ENCODE measurements at places on chromosomes 2 and 18.

DNA sequence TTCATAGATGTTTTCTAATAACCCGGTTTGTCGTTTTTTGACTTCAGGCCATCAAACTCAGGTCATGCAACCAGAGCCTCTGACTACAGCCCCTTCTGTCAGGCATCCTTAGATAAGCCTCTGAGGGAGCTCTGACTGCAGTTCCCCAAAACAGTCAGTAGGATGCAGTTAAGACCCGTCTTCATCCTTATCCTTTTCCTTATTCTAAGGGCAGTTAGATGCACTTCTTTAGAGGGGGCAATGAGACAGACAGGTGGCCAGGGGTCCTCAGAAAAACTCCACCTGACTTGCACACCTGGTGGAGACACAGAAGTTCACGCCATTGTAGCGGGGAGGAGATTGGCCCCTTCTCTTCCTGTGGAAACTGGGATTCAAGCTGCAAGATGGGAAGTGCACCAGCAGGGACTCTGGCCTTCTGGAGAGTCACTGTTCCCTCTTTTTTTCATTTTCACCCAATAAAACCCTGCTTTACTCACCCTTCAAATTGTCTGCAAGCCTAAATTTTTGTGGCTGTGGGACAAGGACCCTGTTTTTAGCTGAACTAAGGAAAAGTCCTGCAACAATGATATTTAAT is 104.8 kb upstream of the TFPI start:
- DNase-seq: peak; percentile 2

DNA sequence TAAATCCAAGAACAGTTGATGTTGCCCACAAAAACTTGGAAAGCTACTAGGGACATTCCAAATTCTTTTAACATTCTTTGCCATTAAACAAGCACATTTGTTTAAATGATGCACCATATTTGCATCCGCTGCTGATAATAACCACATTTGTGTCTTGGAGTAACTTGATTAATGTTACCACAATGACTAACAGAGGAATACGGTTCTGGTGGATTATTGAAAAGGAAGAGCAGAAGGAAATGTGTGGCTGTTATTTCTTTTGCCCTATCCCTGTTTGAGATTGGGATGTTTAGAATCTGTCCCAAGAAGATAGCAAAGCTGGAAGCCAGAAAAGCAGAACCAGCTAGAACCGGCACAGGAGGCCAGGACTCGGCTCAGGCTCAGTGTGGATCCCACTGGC is 39.2 kb upstream of the RASGRP3 start:
- no peak for DNase-seq

- peak; percentile 72 for DNase-seq
Measured at GRCh38 chr2:12716282-12717190, at the start of gene TRIB2. Gene TRIB2 (plus strand): TSS chr2:12716936. CDS start chr2:12718308, 1,372 bp downstream.

DNA sequence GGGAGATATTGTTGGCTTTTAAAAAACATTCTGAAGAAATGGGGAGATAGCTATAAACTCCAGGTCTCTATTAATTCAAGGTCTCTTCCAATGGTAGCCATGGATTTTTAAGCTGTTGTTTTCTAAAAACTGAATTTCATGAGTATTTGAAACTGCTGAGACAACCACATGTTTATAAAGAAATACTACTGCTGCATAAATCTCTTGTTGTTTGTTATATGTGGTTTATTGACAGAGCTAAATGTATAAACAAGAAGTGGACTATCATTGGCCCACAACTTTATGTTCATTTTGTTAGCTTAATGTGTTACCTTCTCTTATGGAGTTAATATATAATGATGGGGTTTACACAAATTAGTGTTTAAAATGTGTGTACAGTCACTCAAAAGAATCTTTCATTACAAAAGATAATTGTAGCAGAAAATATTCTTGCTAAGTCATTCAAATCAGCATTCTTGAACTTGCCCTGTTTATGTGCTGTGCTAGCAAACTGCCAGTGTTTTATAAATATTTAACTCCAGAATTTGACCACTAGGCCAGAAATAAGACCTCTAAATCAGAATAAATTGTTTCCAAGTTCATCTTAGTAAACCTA is 242.1 kb downstream of the TMX3 start:
- DNase-seq: no peak

DNA sequence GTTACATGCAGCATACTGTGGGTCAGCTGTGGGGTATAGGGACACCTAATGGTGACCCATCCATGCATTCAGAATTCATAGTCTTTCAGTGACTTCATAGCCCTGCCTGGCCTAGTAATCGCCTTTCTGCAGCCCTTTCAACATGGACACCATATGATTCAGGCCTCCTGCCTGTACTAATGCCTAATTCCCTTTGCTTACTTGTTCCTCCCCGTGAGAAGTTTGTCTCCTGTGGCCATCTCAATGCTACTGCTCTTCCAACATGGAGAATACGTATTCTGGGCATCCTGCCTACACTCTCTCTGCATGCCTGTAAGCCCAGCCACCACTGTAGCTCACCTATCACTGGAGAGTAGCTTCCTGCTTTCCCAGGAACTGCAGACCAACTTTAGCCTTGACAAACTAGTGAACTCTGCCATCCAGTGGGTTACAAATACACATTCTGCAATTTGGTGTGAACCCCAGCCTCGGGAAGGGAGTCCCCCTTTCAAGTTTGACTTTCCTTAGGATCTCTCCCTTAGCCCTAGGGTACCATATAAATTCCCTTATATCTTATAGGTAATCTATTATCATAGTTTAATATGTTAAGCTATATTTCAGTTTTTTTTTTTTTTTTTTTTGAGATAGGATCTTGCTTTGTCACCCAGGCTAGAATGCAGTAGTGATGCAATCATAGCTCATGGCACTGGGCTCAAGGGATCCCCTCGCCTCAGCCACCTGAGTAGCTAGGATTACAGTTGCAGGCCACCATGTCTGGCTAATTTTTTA is 22.3 kb downstream of the M1AP start:
- DNase-seq: no peak

- peak; percentile 97 for DNase-seq
Measured at GRCh38 chr18:32470714-32471633, at the start of gene GAREM1. Gene GAREM1 (minus strand): TSS chr18:32470882. CDS start chr18:32470428, 454 bp downstream.

DNA sequence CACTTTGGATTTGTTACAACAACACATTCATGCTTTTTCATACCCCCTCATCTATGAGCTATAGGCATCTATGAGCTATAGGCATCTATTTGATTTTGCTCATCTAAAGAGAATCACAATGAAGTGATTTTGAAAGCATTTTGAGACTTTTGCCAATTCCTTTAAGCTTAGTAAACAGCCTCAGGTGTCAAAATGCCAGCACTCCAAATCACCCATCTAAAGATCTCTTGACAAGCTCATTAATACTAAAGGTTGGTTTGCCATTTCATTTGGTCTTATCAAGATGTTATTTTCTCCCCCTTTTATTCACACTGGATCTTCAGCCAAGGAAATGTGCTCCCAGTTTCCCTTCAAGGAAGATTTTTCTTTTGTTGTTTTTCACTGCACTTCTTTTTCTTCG is 110.7 kb upstream of the TLK1 start:
- no peak for DNase-seq

DNA sequence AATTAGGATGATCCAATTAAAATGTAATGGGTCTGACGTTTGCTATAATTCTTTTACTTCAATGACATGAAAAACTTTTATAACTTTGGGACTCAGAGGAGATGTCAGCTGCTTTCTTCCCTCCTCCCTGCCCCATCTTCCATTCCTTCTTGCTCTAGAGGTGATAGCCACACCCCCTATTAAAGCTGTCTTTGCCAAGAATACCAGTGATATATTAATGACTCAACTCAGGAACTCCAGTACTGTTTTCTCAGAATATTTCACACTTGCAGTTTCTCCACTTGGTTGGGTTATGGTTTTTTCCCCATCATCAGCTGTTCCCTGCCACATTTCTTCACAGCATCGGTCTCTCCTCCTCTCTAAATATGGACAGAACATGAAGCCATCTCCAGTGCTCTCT is 184.0 kb downstream of the KCNE4 start:
- no peak for DNase-seq

- no peak for DNase-seq
Measured at GRCh38 chr2:221467610-221468009, 104.5 kb downstream of the EPHA4 start.

DNA sequence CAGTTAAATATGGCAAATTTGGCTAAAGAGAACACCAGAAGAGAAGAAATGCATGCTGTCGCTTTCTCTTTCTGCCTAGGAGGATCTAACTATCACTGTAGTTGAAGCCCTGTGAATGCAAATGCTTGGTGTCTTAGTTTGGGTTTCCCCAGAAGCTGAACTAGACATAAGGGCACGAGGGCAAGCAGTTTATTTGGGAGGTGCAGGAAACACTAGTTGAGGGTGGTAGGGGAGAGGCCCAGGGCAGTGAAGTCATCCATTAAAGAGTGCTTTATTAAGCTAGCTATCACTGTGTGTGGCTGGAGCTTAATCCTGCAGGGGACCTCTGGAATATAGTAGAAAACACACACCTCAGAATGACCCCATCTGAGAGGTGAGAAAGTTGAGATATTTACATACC is 639.8 kb upstream of the ZEB2 start:
- DNase-seq: no peak

DNA sequence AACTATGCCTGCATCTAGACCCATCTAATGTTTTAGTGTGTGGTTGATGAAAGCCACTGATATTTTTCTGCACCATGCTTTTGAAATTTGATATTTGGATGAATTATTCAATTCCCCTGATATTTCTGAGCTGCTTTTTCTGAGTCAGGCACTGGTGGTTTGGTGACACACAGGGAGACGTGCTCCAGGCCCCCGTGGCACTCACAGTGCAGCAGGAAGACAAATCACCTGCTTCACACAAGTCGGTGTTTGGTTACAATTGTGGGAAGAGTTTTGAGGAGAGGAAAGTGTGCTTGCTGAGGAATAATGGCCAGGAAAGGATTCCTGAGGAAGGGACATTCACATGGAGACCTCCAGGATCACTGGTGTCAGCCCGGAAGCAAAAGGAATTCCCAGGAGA is 179.7 kb downstream of the ACKR3 start:
- no peak for DNase-seq

GRCh38 chr2:70442301-70443077 is 111.1 kb downstream of the TGFA start:
- no peak for DNase-seq

DNA sequence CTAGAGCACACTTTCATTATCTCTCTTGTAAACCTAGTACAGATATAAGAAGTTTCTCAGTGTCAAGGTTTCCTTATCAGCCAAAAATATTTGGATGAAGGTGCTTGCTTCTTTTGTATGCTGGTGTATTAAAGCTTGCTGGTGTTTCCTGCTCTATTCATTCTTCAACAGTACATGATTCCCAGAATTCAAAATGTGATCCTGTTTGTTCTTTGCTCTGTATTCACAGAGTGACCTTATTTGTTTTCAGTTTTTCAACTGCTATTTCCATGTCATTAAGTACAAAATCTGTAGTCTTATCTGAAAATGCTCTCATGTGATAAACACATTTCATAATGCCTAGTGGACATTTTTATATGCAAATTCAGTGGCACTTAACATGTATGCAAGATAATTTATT is 1185.8 kb downstream of the SUCLG1 start:
- no peak for DNase-seq

DNA sequence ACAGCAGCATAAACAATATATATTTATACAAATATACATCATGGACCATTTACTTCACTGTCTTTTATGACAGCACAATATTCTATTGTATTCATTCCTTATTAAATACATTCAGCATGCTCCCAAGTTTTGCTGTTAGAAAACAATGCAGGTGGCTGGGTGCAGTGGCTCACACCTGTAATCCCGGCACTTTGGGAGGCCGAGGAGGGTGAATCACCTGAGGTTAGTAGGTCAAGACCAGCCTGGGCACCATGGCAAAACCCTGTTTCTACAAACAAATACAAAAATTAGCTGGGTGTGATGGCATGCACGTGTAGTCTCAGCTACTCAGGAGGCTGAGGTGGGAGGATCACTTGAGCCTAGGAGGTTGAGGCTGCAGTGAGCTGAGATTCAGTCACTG is 39.0 kb downstream of the NPC1 start:
- DNase-seq: no peak

DNA sequence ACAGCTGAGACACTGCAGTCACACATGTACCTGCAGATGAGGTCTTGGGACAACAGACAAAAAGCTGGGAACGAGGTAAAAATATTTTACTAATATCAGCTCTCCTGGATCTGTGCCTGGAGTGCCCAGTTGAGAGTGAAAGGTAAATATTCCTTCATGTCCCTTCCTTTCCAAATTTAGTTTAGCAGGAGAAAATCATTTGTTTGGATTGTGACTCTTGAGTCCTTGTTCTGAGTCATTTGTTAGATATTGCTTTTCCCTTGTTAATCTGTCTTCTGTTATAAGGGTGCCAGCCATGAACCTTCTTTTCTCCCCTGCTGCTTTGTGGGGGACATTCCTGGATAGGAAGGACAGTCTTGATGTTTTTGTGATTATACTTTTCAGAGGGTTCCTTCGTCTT is 329.2 kb downstream of the DSC3 start:
- no peak for DNase-seq

DNA sequence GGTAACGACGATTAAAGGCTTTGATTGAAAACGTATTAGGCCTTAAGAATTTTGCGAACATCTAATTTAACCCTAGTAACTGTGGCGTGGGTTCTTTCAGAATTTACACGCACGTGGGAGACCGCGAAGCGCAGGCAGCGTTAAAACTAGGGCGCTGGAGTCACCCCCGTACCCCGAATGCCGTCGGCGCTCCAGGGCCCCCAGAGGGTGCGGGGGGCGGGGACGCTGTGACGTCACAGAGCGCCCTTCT is 673 bp upstream of the SMCHD1 start:
- DNase-seq: no peak

DNA sequence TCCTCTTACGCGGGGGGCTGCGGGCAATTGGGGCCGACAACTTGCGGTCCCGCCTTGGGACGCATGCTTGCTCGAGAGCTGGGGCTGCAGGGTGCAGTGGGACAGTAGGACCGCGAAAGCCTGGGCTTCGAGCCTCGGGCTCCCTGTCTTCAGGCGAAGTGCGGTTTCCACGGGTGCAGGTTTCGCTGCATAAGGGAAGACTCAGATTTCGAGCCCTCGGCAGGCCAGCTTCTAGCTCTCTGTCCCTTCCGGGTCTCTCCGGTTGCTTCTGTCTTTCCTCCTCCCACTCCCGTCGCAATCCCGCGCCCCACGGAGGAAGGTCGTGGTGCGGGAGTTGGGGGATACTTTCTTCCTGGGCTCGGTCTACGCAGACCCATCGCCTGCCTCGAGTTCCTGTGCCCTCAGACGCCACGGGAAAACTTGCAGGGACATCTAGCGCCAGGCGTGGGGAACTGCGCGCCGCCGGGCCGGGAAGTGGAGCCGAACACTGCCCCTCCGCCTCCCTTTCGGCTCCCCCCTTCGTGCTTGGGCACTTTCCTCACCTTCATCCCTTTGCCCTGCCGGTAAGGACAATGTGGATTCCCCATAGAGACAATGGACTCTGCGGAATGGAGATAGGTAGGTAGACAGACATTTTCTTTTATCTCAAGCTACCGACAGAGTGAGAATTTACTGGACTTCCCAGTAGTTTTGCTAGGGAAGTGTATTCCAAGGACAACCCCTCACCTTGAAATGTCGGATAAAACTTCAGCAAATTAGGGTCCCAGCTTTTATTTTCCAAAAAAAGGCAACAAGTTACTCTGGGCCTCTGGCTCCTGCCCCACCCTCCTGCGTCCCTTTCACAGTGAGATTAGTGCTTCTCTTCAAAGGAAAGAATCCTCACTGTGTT is 4.2 kb upstream of the HOXD13 start:
- peak; percentile 75 for DNase-seq

GRCh38 chr2:31239593-31240177 is 5.7 kb downstream of the EHD3 start:
- no peak for DNase-seq
